ENCODE measurements at places on chromosomes 4 and X.

DNA sequence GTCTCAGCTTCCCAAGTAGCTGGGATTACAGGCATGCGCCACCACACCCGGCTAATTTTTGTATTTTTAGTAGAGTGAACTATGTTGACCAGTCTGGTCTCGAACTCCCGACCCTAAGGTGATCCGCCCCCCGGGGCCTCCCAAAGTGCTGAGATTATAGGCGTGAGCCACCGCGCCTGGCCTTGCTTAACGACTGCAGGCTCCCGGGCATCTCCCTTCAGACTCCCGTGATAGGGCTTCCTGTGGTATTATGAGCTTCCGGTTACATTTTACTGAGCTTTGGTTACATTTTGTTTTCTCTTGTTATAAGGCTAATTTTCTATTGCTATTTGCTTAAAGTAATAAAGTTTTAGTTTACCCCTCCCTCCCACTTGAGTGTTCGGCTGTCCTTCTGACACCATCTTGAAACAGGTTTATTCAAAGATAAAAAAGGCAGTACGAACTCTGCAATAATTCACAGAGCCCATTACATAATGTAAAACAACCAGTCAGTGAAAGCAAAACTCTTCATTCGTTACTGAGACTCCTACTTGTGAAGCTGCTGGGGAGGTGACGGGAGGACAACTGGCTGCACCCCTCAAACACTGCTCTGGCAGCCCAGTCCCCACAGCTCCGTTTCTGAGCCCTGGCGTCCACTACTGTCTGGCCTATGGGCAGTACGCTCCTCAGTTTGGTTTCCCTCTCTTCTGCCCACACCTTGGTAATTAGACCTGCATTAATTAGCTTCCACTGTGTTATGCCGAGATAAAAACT, 795.7 kb upstream of the SLIT2 start:
- no peak for DNase-seq

DNA sequence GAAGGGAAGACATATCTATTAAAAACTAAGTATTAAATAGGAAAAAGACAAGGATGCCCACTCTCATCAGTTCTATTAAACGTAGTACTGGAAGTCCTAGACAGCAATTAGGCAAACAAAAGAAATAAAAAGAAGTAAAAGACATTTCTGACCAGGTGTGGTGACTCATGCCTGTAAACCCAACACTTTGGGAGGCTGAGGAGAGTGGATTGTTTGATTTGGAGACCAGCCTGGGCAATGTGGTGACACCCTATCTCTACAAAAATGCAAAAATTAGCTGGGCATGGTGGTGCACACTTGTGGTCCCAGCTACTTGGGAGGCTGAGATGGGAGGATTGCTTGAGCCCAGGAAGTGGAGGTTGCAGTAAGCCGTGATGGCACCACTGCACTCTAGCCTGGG, 1071.8 kb downstream of the FAT4 start:
- no peak for DNase-seq

GRCh38 chr4:42458657-42459056, 61.4 kb downstream of the SHISA3 start:
- DNase-seq: no peak

- no peak for DNase-seq
Measured at GRCh38 chr4:3780347-3781171, 14.4 kb downstream of the ADRA2C start.

- DNase-seq: no peak
Measured at GRCh38 chrX:46628460-46629371, 55.2 kb downstream of the CHST7 start.

- no peak for DNase-seq
Measured at GRCh38 chr4:8497762-8498161, 57.2 kb downstream of the TRMT44 start.

DNA sequence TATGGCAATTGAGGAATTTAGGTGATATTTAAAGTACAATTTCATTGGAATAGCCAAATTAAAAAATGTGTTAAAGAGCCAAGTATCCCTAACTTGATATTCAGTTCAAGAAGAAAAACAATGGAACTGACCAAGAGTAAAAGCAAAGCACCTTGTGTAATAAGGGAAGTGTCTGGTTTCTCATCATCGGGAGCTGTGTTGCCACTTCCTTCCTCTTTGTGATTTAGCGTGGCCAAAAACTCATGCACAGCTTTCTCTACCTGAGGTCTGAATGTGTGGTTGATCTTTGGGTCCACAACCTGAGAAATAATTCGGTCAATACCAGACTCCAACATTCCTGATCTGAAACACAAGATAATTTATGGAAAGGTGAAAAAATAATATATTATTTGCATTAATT, 12.4 kb downstream of the BOD1L1 start:
- no peak for DNase-seq

- DNase-seq: no peak
Measured at GRCh38 chr4:78162821-78163220, 105.7 kb downstream of the FRAS1 start.

GRCh38 chr4:73064536-73064935, 5.0 kb downstream of the COX18 start:
- DNase-seq: no peak

- no peak for DNase-seq
Measured at GRCh38 chr4:146023334-146023967, 84.8 kb upstream of the ZNF827 start.

DNA sequence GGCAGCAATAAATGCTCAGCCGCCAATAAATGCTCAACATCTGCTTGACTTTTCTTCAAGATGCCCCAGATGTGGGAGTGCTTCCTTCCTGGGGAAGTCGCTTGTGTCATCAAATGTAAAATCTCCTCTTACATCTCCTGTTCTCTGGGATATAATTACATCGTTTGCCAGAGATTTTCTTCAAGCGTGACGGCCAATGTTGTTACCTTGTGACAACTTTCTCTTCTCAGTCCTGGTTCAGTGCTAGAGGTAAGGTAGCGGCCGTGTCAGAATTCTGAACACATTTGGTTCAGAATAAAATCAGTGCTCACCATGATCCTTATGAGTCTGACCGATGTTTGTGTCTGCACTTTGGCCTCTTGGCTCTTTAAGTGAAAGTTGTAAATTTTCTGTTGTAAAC, 102.5 kb downstream of the ASMT start:
- DNase-seq: no peak

- no peak for DNase-seq
Measured at GRCh38 chr4:101163936-101164335, 183.4 kb downstream of the PPP3CA start.

- DNase-seq: no peak
Measured at GRCh38 chr4:128454881-128455280, 167.3 kb upstream of the PGRMC2 start.

DNA sequence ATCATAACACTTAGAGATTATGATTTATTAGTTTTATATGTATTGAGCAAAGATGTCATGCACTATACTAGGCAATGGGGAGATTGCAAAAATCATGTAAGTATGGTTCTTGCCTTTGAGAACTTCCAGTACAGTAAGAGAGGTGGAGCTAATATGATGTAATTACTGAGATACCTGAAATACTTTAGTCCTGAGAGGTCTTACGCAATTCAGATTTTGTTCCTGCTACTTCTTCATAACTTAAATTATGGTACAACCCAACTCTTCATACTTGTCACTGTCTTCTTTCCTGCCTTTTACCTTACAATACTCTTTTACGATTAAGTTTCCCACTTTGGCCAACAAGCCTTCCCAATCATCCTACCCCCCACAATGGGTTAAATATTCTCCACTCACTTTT, 564.2 kb upstream of the PITX2 start:
- DNase-seq: no peak

- no peak for DNase-seq
Measured at GRCh38 chr4:148200960-148201359, 241.3 kb downstream of the NR3C2 start.

GRCh38 chr4:165609653-165610052, 230.8 kb downstream of the CPE start:
- no peak for DNase-seq

DNA sequence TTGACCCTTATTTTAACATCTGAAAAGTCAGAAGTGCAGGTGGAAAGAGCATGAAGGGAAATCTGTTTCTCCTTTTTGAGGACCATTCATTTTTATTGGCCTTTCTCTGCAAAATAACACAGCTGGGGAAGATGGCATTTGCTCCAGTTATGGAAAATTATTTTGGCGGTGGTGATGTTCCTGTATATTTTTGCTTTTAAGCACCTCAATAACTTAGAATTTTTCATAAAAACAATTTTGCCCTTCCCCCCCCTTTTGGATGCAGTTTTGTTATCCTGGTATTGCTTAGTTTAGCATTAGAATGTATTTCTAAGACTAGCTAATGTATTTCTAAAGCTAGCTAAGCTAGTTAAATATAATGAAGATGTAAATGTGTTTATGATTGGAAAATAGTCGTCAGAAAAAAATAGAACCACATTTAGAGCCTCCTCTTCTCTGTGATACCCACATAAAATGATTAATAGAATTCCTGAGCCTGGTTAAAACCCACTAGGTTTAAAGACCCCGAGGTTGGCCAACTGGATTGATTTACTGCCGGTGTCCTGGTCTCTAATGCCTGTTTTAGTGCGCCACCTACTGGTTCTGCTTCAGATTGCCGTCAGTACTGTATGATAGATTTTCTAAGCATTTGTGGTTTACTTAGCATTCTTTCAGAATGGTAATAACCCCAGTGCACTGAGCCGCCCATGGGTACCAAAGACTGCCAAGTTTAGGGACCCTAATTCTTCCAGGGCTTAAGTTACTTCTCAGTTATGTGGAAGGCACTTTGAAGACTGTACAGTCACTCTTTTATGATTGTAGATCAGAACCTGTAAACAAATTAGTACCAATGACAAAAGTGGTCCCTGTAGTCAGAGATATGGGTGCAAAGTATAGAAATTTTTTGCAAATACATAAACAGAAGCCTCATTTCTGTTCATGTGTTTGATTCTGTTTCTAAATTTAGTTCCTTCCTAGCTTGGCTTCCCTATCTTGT, 11.4 kb downstream of the KLF3 start:
- peak; percentile 78 for DNase-seq

GRCh38 chr4:182922501-182923284, 5.5 kb upstream of the DCTD start:
- DNase-seq: peak; percentile 90

- DNase-seq: no peak
Measured at GRCh38 chr4:147788791-147789190, 56.9 kb downstream of the ARHGAP10 start.

GRCh38 chr4:81870275-81870674, 398.6 kb upstream of the RASGEF1B start:
- DNase-seq: no peak

- no peak for DNase-seq
Measured at GRCh38 chr4:130296448-130296847, 1200.5 kb downstream of the C4orf33 start.

DNA sequence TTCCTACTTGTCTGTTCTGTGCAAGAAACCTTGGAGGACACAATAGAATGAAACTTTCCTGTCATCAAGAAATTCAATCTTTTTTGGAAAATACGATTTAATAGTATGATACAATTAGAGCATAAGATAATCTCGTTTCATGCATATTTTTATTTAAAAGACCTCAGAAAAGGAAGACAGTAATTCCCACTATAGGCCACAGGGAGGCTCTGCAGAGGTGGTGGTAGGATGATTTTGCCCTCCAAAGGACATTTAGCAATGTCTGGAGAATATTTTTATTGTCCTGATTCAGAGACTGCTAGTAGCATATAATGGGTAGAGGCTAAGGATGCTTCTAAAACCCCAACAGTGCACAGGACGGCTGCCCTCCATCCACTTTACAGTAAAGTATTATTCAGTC, 68.7 kb downstream of the PAK3 start:
- no peak for DNase-seq
